ENCODE measurements at places on chromosomes 2 and 18. TPM values are rescaled to one million over a fixed set of nuclear protein-coding genes. Genes with fewer than 3 reads are reported as not detected.

DNA sequence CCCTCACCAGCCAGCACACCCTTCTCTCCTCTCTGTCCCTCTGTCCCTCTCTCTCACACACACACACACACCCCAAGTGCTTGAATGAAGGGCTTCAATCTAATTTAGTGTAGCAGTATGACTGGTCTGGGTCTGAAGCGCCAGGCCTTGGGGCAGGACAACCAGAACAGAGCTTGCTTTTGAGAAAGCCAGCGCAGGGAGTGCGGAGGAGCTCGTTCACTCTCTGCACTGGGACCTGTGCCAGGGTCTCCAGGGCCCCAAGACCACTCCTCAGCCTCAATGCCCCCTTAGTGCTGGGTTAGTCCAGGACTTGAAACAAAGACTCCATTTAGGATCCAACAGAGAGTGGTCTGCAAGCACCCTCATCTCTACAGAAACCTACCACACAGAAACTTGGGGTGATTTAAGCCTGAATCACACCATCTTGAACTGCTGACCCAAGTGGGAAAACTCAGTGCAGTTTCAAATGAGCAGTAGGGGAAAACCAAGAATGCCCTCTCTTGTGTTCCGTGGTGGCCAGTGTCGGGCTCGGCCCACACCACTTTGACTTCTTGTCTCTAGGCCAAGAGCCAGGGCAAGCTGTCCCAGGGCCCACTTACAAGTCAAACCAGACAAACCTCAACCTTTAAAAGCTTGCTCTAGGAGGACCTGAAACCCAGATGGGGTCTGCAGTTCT lies 66.6 kb upstream of the WIPF1 start:
- DNase-seq, result peak; percentile 66

DNA sequence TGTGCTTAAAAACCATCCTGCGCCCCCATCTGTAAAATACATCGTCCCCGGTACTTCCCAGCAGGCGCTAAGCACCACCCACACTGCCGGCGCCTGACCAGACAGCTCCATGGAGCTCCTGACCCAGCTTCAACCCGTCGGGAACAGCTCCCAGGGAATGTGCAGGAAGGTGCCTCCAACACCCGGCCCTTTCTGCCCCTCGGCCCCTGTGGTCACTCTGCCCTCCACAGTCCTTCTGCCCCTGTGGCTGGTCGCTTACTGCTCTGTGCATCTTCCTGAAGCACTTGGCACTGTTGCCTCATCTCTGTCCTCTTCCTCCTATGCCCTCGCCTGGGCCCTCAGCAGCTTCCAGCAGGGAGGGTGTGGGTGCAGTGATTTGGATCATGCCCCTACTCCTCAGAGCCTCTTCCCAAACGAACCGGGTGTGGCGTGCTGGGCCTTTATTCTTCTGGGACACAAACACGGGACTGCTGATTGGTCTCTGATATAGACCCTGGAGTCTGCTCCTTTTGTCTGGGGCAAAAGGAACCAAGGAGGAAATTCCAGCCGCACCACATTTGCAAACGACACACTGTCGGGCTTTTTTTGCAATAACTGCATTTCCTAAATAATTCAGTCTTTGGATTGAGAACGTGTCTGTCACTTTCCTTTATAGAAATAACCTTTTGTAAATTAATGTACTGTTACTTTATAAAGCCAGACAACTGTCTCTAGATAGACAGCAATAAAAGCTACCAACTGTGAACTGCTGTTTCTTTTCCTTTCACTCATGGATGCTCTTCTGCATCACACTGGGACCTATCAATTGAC lies 65.9 kb downstream of the ADI1 start:
- no peak for DNase-seq

- DNase-seq, result no peak
These were observed 78.8 kb upstream of the TTC39C start for GRCh38 chr18:23935804-23936203.

GRCh38 chr2:45173513-45173912 lies 164.3 kb upstream of the SIX2 start:
- DNase-seq, result peak; percentile 93

GRCh38 chr2:54553775-54554174 lies 97.6 kb downstream of the SPTBN1 start:
- no peak for DNase-seq

- DNase-seq, result no peak
These were observed 49.2 kb upstream of the TUBA3D start for GRCh38 chr2:131426727-131427126.

- DNase-seq, result no peak
These were observed 16.7 kb downstream of the WIPF1 start for GRCh38 chr2:174580951-174581350.

GRCh38 chr2:237860273-237860935 lies 981 bp downstream of the RAMP1 start:
- no peak for DNase-seq

- no peak for DNase-seq
These were observed 669.5 kb downstream of the ERBB4 start for GRCh38 chr2:211868996-211869533.

GRCh38 chr2:61420991-61421544 lies 49.8 kb downstream of the USP34 start:
- DNase-seq, result no peak

DNA sequence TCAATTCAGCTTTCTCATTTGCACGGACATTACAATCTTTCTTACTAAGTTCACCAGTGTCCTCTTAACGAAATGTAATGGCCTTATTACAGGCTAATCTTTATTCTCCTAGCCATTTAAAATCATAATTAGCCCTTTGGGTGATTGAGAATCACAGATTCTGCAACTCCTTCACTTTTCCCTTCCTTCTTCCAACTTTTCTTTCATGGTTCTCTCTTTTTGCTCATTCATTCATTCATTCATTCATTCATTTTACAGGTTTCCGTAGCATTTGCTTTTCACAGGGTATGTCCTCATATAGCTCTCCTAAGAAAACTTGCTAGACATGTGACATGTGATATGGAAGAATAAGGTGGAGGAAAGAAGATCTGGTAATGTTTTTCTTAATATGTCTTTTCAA lies 16.0 kb downstream of the TBR1 start:
- DNase-seq, result no peak

GRCh38 chr2:221451862-221452788 lies 120.0 kb downstream of the EPHA4 start:
- DNase-seq, result no peak

GRCh38 chr2:149799013-149799705 lies 211.6 kb upstream of the MMADHC start:
- DNase-seq, result peak; percentile 36

DNA sequence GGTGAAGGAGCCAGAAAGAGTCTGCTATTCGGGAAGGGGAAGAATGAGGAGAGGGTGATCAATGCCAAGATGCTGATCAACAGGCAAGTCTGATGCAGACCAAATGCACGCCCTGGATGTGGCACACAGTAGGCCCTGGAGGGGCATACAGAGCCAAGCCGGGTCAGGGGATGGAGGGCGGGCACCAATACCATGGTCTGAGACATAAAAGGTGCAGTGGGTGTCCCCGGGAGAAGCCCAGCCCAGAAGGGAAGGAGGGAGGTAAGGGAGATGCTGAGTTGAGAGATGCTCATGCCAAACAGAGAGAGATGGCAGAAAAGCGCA lies 66.6 kb upstream of the ID2 start:
- DNase-seq, result no peak

- no peak for DNase-seq
These were observed 984 bp upstream of the MSH2 start for GRCh38 chr2:47401789-47402554.

DNA sequence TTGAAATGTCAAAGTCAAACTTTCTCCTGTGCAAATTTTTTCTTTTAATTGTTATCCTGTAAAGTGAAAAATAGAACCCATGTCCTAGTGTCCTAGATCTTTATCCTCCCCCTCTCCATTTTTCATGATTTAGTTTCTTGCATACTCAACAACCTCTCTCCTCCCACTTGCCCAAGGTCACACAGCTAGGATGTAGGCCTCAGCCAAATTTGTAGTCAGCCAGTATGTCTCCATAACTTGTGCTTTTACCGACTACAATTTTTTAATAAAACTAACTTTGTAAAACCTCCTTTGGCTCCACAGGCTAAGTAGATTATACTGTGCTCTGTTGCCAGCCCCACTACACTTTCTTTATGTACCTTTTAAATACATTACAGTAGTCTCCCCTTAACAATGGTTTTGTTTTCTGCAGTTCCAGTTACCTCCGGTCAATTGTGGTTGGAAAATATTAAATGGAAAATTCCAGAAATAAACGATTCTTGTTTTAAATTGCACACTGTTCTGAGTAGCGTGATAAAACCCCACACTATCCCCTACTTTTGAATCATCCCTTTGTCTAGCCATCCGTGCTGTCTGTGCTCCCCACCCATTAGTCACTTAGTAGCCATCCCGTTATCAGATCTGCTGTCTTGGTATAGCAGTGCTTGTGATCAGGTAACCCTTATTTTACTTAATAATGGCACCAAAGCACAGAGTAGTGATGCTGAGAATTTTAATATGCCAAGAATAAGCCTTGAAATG lies 22.8 kb downstream of the GULP1 start:
- peak; percentile 86 for DNase-seq

GRCh38 chr18:73733806-73734314 lies 413.8 kb downstream of the FBXO15 start:
- DNase-seq, result no peak

DNA sequence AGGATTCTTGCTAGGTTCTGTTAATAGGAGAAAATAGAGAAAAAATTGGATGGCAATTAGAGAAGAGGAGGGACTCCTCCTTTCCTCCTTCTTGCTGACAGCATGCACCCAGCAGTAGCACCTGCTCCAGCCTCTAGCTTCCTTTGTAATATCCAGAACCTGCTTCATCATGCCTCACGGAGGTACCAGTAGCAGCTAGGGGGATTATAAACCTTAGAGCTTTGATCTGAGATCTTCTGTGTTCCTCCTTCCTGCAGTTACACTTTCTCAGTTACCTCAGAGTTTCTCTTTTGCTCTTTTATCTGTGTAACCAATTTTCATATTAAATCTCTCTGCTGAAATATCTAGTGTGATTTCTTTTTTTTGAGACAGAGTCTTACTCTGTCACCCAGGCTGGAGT lies 16.6 kb downstream of the DPP4 start:
- no peak for DNase-seq

The CRYGD gene
- total RNA-seq, result not detected

The CCDC102B gene
- 10.1 TPM for total RNA-seq

The ZNF142 gene
- 11.3 TPM for total RNA-seq

The ADAM17 gene
- total RNA-seq, result 35.9 TPM

The HJURP gene
- 115 TPM for total RNA-seq

The COBLL1 gene
- total RNA-seq, result 0.39 TPM

The MOCOS gene
- 5.1 TPM for total RNA-seq

The TMEM37 gene
- total RNA-seq, result not detected

The CYBRD1 gene
- 139 TPM for total RNA-seq

The AKAIN1 gene
- total RNA-seq, result not detected

The SH2D6 gene
- not detected for total RNA-seq

The HOXD1 gene
- total RNA-seq, result 0.39 TPM

The PLEKHA3 gene
- total RNA-seq, result 6.5 TPM

The ABCG8 gene
- not detected for total RNA-seq
